ENCODE measurements at places on chromosomes 12 and 14.

DNA sequence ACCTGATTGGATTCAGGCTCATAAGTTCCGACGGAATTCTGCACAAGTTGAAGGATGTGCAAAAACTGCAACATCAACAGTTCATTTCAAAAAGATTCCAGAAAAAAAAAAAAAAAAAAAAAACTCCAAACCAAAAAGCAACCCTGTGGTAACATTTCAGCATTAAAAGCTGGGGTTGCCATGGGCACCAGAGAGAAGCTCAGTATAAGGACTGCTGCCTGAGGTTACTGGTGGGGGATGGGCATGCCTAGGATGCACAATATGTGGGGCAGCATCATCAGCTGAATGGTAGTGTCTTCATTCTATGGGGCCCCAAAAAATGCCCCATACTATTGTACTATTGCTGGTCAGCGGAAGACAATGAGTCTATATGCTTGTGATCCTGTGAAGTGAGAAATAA, 44.7 kb downstream of the MBIP start:
- DNase-seq: no peak

GRCh38 chr14:72714871-72715214, 179.1 kb downstream of the DPF3 start:
- no peak for DNase-seq

DNA sequence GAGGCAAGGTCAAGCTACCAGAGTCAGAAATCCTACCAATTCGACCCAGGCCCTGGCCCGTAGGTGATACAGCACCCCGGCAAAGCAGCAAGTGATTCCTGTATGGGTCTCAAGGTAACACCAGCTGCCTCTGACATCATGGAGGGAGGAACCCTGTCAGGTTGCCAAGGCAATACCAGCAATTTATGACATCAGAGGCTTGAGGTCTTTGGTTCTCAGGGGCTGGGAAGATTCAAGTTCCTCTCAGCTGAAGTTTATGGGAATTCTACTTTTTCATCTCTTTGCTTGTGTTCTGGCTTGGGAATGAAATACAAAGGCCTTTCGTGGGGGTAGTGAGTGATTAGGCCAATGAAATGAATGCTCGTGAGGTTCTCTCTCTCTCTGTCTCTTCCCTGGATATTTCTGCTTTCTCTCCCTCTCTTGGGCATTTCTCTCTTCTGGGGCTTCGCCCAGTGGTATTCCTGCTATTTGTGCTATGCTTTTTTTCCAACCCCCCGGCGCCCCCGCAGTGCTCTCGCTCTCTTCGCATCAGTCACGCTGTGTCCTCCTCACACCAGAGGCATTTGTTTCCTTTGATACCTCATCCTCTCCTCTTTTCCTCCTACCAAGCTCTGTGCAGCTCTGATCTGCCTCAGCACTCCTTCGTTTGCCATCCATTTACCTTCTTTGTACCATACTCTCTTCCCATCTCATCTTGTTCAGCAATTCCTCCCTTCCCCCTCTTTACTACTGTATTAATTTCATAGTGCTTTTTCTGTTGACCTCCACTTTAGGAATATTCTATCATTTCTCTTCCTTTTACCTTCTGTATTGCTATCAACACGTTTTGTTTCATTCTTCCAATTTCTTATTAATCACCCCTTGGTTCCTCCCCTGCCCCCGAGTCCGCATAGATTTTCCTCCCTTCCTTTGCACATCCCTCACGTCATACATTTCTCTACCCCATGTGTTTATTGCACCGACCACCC, 2.9 kb downstream of the ZFHX2 start:
- no peak for DNase-seq

DNA sequence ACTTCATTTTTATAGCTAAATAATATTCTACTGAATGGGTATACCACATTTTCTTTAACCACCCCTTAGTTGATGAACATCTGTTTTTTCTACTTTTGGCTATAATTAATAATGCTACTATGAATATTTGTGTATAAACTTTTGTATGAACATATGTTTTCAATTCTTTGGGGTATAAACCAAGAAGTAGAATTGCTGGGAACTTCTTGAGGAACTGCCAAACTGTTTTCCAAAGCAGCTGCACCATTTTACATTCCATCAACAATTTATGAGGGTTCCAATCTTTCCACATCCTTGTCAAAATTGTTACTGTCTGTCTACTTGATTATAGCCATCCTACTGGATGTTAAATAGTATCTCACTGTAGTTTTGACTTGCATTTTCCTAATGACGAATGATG, 221.8 kb downstream of the PRKD1 start:
- DNase-seq: no peak

- DNase-seq: no peak
Observed at GRCh38 chr14:94867946-94868771, 98.2 kb upstream of the GSC start.

- no peak for DNase-seq
Observed at GRCh38 chr12:32161058-32161457, 54.4 kb downstream of the BICD1 start.

DNA sequence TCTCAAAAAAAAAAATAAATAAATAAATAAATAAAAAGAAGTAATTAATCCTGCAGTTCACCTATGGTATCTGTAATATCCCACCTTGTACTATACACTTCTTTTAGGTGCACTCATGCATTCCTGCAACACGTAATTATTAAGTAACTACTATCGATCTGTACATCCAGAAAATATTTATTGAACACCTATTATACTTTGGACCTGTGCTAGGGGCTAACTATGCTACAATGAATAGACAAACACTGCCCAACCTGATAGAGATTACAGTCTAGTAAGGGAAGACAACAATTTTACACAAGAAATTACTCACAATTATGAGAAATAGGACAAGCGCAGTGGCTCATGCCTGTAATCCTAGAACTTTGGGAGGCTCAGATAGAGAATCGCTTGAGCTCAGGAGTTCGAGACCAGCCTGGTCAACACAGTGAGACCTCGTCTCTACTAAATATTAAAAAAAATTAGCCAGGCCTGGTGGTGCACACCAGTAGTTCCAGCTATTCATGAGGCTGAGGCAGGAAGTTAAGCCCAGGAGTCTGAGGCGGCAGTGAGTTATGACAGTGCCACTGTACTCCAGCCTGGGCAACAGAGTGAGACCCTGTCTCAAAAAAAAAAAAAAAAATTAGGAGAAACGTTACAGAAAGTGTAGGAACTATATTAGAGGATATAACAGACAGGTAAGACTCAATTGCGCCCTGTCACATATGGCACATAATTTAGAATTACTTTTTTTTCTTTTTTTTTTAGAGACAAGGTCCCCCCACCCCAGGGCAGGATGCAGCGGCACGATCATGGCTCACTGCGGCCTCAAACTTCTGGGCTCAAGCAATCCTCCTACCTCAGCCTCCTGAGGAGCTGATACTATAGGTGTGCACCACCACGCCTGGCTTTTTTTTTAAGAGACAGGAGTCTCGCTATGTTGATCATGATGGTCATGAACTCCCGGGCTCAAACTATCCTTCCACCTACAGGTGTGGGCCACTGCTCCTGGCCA, 1.2 kb downstream of the NRDE2 start:
- DNase-seq: no peak

DNA sequence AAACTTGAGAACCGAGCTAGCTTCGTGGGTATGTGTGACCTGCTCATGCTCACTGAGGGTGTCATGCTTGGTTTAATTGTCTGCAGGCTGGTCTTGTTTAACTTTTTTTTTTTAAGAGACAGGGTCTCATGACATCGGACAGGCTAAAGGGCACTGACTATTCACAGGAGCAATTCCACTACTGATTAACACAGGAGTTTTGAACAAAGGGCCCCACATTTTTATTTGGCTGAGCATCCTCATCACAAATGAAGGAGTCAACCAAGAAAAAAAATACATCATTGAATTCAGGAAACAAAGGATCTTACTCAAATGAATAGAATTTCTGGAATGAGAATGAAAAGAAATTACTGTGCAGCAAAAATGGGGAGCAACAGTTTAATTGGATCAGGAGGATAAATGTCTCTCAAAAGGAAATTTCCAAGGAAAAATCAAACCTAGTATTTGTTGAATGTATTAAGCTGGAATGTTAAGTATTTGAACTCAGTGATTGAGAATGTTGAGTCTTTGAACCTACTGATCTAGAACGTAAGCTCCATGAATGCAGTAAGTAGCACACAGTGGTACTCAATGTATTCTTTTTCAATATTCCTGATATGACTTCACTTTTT, 20.8 kb upstream of the PYROXD1 start:
- no peak for DNase-seq

DNA sequence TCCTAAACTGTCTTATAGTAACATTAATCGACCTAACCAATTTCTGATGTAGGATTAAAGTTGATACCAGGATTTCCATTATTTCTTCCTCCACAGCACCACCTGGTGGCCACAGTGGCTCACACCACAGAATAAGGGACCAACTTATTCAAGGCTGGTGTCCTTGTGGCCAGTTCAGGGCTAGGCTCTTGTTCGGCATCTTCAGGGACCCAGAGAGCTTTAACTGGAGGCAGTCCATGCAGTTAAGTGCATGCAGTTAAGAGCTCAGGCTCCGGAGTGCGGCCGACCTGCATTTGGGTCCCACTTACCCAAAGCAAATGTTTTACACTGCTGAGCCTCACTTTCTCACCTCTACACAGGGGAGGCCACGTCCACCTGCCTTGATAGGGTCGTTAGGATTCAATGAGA, 42.0 kb upstream of the GPR68 start:
- no peak for DNase-seq

DNA sequence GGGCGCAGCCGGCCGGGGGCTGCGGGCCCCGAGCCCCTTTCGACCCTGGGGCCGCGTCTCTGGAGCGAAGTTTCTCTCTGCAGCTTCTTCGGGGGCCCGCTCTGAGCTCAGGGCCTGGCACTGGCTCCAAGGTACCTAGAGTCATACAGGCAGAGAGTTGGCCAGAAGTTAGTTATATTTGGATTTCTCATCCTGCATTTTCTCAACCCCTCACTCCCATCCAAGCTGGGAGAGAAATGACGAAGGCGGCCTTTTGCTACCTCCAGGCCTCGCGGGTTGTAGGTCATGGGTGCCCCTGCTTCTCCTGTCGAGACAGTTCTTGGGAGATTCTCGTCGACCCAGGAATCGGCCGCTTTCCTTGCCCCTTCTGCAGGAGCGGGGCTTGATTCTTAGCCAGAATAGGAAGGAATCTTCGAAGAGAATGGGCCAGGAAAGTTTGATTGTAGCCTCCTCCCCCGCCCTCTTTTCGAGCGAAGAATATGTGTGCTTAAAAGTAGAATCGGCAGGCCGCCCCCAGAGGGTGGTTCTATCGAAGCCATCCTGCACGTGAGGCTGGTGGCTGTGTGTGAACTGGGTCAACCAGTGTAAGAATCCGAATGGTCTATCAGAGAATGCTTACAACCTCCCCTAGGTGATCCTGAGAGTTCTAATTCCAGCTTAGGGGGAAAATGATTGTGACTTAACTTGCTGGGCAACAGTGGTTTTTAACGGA, 785 bp downstream of the MLEC start:
- no peak for DNase-seq
